ENCODE measurements at places on chromosomes 4 and X.

DNA sequence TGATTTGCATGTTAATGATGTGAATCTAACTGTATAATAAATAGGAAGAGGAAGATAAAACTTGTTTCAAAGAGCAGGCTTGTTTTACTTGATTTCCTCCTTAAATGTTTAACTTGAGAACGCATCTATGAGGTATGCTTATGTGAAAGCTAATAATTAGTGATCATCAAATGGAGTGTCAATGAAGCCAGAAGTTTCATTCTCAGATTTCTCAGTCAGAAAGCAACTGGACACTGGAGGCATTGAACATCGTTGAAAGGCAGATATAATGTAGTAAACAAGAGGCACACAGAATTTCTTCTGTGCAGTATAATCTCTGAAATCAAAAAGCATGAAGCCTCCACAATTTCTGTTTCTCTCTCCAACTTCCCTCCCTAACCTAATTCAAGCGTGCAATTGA is 672.9 kb downstream of the ADGRL3 start:
- DNase-seq: no peak

- DNase-seq: no peak
These were observed 68.4 kb downstream of the ARHGEF38 start for GRCh38 chr4:105620640-105621323.

GRCh38 chr4:107094976-107095375 is 58.9 kb upstream of the DKK2 start:
- no peak for DNase-seq

- no peak for DNase-seq
These were observed 170.5 kb downstream of the CDS1 start for GRCh38 chr4:84753321-84753972.

DNA sequence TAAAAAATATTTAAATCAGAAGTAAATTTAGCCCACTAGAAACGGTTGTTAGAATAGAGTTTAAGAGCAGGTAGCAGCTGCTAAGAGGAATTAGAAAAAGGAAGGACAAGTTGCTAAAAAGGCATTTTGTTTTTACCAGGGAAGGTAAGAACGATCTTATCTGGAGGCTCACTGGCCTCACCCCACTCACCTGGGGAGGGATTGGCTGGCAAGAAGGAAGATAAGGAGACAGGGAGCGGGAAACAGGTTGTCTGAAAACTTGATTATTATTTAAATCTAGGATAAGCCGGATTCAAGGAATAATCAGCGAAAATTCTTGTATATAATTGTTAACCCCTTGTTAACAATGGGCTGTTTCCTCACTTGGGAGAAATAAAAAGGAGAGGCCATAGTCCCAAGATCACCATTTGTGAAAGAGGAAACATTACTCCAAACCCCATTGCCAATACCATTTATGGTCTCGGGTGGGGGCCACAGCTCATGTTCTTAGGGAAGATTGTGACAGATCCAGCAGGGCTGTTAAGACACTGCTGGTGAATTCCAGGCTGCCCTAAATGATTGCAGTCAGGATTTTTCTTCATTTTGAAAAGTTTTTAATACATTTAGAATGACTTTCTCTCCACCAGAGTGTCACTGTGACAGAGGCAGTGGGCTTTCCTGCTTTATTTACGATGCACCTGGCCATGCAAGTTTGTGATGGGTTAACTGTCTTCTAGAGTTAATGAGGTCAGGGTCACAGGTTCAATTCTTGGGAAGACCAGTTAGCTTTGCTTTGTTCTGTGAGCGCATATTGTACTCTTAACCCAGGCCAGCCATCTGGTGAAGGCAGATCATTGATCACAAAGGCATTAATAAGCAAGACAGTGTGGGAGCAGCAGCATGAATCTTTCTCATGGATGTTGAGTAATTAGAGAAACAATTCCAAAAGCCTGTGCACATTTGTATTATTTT is 106.6 kb downstream of the CEP135 start:
- DNase-seq: no peak

DNA sequence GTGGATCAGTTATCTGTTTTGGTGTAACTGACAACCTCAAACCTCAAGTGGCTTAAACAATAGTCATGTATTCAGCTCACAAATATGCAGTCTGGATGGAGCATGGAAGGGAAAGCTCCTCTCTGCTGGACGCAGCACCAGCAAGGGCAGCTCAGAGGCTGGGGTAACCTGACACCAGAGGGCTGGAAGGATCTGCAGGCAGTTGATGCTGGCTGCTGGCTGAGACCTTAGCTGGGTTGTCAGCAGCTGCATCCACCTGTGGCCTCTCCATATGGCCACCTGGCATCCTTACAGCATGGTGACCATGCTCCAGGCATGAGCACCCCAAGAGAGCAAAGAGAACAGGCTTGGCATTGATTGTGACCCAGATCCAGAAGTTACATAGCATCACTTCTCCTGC is 46.7 kb downstream of the ENPP6 start:
- DNase-seq: no peak
